ENCODE measurements at places on chromosomes 16 and 17.
A peak's percentile ranks its signal among the peaks of the same experiment; 100 is the strongest.

DNA sequence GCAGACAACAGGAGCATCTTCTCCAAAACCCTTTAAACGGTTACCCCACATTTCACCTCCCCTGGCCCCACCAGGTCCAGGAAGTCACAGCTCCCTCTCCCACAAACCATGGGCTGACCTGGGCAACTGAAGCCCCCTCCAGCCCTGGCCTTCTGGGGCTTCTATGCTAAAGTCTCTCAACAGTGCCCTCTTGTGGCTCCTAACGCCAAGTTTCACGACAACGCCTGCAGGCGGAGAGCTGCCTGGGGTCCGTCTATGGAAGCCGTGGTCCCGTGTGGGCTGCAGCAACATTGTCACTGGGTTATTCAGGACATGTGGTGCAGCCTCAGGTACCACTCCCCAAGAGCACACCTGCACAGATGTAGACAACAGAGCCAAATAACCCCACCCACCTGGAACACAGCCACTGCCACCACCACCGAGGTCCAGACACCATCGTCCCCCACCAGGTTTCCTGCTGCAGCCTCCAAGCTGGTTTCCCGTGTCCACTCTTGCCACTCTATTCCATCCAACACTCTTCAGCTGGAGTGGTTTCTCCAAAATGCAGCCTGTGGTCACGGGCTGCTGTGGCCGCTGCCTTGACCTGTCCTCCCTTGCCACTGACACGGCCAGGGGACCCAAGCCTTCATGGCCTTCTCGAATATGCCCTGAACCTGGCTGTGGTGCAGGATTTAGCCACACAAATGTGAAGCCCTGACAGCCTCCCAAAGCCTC lies 19.1 kb downstream of the C16orf95 start:
- peak; percentile 74 for DNase-seq

- no peak for DNase-seq
Observed at GRCh38 chr16:7644811-7645210, 312.2 kb downstream of the RBFOX1 start.

DNA sequence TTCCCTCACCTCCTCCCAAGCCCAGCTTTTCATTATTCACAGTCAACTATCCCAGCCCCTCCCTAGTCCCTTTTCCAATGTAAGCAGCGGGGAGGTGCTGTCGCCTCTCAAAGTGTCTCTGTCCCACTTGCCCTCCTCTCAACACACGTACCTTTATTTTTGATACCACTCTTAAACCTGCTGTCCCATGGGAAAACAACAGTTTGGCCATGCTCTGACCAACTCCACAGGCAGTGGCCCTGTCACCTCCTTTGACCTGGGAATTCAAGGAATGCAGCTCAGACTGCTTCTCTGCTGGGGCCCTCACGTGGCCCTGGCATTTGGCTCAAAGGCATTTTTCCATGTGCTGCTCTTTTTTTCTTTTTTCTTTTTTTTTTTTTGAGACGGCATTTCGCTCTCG lies 4.2 kb downstream of the LYRM9 start:
- DNase-seq, result no peak

DNA sequence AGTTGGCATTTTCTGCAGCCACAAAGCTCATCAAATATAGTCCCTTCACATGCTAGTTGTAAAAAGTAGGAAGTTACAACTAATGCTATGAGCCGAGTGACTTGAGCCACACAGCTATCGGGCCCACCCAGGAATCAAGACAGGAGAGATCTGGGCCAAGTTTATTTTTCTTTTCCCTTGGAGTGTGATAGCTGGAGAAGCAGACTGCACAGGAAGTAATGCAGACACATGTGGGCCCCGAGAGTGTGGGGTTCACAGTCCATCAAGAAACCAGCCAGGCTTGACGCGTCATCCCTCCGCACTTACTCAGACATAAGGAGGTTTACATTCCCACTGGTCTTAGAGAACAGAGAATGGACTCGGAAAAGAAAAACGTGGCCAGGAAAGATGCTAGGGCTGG lies 403.1 kb upstream of the CDH11 start:
- DNase-seq, result no peak

DNA sequence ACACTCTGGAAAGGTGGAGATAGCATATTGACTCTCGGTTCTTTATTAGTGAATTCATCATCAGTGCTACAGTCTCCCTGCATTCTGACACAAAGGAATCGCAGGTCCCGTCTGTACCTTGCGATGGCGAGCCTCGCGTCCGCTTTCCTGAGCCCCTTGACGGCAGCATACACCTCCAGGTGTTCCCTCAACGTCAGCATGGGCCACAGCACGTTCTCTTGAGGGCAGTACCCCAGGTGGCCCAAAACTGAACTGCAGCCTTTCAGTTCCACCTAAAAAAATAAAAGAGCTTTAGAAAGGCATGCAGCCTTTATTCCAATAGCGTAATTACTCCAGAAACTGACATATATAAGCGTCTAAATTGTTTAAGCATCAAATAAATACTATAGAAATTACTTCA lies 24.2 kb upstream of the ABCA9 start:
- DNase-seq, result peak; percentile 23

DNA sequence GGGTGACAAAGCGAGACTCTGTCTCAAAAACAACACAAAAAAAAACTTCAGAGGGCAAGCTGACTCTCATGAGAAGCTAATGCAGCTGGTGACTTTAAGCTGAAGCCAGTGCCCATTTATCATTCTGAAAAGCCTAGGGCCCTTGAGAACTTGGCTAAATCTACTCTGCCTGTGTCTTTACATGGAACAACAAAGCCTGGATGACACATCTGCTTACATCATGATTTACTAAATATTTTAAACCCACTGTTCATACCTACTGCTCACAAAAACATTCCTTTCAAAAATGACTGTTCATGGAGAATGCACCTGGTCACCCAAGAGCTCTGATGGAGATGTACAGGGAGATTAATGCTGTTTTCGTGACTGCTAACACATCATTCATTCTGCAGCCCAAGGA lies 6.1 kb upstream of the ALOX12 start:
- no peak for DNase-seq

DNA sequence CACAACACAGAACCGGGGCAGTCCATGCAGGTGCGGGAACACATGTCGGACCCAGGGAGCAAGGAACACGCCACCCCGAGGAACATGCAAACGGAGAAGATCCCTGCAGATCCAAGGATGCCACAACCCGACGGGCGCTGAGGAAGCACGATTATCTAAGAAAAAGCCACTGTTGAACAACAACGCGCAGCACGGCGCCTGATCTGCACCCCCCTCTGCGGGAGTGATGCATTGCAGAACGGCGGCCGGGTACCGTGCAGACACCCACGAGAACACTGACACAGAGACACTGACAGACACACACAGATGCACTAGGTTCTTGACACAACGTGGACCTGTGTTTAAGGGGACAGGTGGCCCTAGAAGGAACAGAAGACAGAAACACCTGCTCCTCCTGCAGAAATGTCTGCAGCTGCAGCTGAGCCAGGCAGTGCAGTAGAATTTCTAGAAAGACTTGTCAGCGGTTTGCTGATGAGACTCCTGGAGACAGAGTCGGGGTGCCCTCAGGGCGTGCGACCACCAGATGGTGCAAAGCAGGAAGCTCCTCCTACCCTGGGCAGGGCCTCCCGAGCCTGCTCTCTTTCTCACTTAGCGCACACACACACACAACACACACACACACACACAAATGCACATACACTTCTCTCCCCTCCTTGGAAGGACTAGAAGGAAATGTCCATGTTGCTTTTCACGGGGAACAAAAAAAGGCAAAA lies 7.5 kb downstream of the NPTX1 start:
- DNase-seq, result no peak

GRCh38 chr17:17364338-17364667 lies 61.1 kb downstream of the NT5M start:
- DNase-seq, result no peak

- peak; percentile 73 for DNase-seq
Observed at GRCh38 chr17:79087428-79088143, 13.0 kb downstream of the ENGASE start.

DNA sequence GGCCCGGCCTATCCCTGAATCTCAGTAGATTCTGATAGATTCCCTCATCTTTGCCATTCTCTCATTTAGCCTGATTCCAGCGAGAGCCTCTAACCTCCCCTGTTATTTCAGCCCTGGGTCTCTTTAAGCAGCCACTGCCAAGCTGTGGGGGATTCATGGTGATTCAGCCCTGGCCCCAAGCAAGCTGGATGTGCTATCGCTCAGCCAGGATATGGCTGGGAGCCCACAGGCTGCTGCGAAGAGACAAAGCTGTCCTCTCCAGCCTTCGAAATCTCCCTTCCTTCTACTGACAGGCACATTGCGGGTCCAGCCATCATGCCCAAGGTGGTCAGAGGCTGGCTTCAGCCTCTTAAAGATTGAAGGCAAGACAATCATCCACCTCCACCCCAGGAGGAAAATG lies 394.1 kb downstream of the SOX9 start:
- DNase-seq, result no peak

- DNase-seq, result no peak
Observed at GRCh38 chr17:59897090-59897489, 4.2 kb downstream of the RPS6KB1 start.

DNA sequence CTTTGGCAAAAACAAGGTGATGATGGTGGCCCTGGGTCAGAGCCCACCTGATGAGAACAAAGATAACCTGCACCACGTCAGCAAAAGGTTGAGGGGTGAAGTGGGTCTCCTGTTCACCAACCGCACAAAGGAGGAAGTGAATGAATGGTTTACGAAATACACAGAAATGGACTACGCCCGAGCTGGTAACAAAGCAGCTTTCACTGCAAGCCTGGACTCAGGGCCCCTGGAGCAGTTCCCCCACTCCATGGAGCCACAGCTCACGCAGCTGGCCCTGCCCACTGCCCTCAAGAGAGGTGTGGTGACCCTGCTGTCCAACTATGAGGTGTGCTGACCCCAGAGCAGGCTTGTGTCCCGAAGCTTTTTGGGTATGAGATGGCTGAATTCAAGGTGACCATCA lies 29.7 kb upstream of the DLX4 start:
- DNase-seq, result no peak

- DNase-seq, result peak; percentile 83
Observed at GRCh38 chr17:60525685-60526514, at the start of gene APPBP2. TSS of gene APPBP2 (minus strand) at chr17:60526242. CDS start at chr17:60525931, 311 bp downstream.

DNA sequence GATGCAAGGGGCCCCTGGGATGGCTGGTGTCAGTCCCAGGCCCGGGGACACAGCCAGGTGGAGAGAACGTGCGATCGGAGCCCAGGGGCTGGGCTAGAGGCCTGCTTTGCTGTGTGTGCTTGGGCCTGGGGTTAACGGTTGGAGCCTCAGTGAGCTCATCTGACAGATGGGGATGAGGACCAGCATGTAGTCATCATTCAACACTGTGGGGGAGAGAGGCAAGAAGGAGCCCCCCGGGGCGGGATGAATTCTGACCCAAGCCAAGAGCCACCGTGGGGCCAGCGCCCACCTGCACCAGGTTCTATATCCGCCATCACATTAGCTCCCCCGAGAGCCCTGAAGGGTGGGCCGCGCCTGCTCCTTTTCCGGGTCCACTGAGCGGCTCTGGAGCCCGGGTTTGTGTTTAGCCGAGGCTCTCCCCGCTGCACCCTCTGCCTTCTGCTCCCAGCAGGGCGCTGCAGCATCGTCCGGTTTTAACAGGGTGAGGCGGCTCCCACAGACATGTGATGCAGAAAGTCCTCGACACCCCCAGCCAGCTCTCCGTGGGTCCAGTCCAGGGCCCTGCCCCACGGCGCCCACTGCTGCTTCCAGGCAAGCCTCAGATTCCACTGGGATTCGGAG lies 365.7 kb downstream of the SEC14L1 start:
- DNase-seq, result no peak

GRCh38 chr16:53812914-53813313 lies 109.0 kb downstream of the FTO start:
- peak; percentile 7 for DNase-seq

- no peak for DNase-seq
Observed at GRCh38 chr17:35041390-35041789, 22.1 kb downstream of the RFFL start.

DNA sequence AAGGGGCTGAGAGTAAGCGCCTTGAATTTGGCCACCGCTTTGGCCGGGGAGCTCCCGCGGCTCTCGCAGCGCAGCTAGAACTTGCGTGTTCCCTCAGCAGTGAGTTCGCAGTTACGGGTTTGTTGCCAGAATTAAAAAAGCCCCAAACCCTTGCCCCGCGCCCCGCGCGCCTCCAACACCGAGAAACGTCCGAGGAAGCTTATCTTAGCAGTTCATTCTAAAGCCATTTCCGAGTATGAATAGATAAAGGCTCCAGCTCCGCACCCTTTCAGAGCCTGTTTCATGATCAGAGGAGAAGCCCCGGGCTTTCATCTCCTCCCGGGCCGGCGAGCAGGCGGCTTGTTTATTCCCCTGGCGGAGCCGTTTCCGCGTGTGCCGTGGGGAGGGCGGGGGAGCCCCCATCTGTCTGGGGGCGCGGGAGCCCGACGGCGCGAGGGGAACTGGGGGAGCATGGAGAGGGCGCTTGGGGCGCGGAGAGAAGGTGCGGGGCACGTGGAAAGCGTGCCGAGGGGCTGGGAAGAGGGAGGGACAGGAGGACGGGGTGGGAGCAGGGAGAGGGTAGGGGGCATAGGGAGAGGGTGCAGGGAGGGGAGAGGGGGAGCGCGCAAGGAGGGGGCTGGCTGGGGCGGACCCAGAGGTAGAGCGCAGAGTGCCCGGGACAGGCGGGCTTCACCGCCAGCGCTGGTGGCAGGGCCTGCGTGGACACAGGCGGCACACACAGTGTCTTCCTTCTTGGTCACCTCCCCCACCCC lies 9.9 kb downstream of the TBX4 start:
- peak; percentile 27 for DNase-seq

DNA sequence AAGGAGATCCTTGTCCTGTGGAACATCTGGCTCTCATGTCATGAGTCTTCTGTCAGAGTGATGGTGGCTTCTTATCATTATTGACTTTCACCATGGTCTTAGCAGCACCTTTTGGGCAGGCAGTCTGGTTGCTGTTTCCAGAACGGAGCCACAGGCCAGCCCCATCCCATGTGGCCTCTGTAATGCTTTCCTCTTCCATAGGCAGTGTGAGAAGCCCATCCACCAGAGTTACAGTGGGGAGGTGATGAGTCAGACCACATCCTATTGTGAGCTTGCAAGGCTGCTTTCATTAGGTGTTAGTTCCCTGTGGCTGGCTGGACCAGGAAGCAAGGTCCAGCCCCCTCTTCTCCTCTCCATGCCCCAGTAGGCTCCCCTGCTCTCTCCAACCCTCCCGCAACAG lies 30.8 kb upstream of the SPACA3 start:
- peak; percentile 54 for DNase-seq

- DNase-seq, result no peak
Observed at GRCh38 chr17:45242029-45242414, 19.9 kb downstream of the SPATA32 start.

DNA sequence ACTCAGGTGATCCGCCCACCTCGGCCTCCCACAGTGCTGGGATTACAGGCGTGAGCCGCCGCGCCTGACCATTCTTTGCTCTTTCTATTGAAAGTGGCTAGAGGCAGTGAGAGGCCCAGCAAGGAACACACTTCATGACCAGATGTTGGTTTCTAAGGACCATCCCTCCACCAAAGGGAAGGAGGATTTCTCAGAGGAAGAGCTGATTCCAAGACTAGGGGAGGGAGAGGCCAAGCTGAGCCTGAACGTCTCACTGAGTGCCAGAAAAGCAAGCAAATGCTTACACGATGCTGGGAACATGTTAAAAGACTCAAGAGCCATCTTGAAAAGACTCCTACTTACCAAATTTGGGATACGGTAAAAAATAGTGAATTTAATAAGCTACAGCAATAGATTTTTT lies 79.2 kb downstream of the MRM3 start:
- DNase-seq, result no peak

Data from K562 (cell line).